ENCODE measurements at places on chromosomes 12 and 14.

- no peak for DNase-seq
Measured at GRCh38 chr12:22374508-22374907, 40.0 kb upstream of the ST8SIA1 start.

DNA sequence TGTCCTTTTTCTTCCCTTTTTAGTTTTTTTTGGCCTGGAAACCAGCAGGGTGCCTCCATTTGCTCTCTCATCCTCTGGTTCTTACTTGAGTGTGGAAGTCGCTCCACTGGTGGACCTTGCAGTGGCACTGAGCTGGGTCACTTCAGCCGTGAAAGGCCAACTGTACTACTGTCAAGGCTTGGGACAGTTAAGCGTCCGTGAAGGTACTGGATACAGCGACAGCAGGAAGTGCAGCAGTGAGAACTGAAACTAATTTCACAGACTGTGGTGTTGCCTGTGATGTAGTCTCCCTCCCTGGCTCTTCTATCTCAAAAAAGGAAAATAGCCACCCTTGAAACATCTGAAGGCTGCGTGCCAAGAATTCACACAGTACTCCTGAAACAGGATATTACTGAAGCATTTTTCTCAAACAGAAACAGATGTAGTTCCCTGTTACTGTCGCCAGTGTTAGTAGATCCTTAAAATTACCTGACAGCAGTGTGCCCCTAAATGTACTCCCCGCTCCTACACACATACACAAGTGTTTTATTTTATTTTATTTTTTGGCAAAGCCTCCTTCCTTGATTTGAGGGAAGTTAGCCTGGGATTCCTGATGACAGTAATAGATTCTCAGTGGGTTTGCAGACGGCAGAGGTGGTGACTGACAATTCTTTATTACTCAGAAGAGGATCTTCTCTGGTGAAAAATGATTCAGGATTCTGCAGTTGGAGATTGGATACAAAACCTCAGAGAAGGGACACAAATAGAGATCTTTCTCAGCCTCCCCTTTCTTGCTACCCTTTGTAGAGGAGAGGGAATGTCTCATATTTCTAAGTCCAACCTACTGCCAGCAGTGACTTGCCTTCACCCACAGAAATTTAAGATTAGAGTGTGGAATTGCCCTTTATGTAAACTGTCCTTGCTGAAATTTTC, 4.4 kb downstream of the SUSD6 start:
- peak; percentile 61 for DNase-seq

DNA sequence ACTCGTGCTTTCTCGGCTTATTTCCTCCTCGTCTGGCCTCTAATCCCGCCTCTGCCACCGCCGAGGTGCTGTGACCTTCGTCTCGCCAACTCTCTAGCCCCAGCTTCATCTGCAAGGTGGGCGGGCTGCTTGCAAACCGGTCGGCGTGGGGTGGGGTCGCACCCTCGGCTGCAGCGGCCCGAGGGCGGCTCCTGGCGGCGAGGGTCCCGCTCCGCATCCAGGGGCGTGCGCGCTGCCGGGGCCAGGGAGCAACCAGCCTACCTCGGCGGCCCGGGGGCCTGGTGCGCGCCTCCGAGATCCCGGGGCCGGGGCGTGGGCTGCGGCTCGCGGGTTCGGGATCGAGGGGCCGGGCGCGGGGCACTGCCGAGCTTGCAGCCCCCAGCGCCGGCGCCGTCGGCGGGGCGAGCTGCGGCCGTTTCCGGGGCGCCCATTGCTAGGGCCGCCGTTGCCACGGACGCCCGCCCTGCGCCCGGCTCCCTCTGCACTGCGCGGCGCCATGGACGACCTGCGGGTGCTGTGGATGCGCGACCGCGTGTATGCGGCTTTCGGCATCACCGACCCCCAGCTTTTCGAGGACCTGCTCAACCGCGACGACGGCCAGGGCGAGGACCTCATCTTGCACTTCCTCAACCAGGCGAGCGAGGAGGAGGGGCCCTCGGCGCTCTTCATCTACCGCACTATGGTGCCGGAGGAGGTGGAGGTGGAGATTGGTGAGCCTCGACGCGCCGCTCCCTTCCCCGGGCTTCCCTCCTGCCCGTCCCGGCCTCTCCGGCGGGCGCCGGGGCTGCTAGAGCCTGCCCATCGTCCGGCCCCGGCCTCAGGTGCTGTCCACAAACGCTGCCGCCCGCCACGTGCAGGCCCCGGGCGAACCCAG, at the start of gene DNAH10:
Gene DNAH10, plus strand, starts transcription at position 461 of the 874 bp plus-strand sequence. Its CDS starts 36 bp downstream, at position 497.
- DNase-seq: peak; percentile 55

DNA sequence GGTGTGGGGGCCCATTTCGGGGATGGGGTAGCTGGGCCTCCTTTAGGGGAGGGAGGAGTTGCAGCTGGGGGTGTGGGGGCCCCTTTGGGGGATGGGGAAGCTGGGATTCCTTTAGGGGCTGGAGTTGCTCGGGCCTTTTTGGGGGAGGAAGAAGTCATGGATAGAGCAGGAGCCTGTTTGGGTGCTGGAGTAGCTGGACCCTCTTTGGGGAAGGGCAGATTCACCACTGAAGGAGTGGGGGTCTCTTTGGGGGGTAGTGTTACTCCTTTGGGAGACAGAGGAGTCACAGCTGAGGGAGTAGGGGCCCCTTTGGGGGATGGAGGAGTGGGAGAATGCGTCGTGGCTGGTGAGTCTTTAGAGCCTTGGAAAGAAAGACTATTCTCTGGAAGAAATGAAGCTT, 6.5 kb downstream of the NACA start:
- no peak for DNase-seq

DNA sequence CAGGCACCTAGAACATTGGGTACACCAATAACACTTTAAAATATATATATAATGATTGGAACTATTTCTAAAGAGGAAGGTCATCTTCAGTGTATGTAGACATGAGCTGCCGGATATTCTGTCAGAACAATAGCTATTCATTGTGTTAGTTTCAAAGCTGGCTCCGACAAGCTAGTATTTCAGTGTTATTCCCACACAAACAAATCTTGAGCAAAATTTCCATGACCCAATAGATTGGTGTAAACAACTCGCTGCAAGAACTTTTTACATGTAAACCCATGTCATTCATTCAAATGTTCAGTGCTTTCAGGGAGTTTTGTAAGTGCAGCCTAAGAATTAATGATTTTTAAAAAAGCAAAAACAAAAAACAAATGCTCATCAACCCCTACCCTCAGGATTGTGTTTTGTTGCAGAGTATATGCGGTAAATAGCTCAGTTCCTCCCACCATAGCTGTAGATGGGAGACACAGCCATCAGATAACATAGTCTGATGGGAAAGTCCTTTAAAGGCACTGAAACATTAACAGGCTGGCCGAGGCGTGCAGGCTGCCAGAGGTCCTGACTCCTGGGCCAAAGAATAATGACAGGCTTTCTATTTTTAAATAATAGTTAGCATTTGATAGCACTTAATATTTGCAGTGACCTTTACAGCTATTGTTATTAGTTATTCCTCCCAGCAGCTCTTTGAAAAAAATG, 150.3 kb upstream of the ARHGAP5 start:
- no peak for DNase-seq

DNA sequence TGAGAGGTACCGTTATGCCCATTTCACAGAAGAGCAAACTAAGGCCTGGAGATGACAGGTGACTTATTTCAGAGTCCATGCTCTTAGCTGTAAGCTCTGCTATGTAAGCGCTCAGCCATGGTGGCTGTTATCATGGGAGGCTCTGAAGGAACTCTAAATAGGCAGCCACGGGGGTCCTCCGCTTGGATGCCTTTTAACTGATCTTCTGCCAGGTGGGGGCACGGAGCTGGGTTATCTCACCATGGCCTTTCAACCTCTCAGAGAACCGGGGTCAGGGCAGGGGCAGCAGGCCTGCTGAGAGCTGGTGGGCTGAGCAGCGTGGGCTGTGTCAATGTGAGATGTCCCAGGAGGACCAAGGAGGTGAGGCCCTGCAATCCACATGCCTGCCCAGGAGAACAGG, 49.7 kb upstream of the RBM19 start:
- DNase-seq: no peak

- no peak for DNase-seq
Measured at GRCh38 chr12:109926016-109926415, 25.9 kb downstream of the TCHP start.

GRCh38 chr12:112664569-112664968, 127.0 kb upstream of the RPH3A start:
- DNase-seq: peak; percentile 27

DNA sequence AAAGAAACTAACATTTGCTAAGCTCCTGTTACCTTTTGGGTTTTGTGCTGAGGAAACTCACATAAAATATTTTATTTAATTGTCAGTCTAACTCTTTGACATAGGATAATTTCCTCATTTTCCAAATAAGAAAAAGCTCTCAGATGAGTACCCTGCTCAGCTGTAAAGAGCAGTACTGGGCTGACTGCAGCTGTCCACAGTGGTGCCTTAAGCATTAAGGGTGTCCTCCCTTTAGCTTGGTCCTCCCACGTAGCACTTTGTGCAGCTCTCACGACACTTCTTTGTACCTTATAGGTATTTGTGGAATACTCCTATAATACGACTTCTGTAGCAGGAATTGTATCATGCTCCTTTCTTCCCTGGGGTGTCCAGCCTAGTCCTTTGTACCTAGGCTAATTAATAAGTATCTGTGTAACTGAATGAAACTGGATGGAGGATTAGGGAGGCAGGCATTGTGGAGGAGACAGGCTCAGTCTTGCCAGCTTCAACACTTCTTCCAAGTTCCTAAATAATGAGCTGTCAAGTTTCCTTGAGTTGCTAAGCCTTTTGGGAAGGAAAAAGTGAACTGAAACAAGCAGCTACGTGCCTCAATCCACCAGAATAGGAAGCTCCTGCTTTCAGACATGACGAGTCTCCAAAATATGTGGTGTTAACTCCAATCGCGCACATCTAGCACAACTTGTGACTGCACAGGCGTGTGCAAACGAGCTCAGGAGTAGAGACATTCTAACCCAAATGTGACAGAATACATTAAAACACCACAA, 123.0 kb downstream of the SLC38A4 start:
- no peak for DNase-seq

GRCh38 chr14:72646861-72647528, 246.9 kb downstream of the DPF3 start:
- DNase-seq: no peak

DNA sequence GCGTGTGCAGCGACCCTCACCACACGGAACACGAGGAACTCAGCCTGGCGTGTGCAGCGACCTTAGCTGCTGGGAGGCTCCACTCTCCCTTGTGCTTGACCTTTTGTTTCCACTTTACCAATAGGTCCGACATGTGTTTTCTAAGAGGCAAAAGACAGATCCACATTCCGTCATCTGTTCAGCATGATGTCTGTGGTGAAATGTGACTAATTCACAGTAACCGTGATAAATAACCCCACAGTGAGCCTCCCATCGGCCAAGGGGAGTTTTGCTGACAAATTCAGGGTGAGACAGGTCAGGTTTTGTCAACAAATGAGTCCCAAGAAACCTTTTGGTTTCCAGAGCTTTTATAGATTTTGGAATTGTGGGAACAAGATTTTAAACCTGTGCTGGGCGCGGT, 55.9 kb downstream of the MOK start:
- no peak for DNase-seq

GRCh38 chr14:92437729-92438285, 75.8 kb upstream of the RIN3 start:
- no peak for DNase-seq

GRCh38 chr14:33764876-33765650, 185.8 kb downstream of the EGLN3 start:
- no peak for DNase-seq

- DNase-seq: no peak
Measured at GRCh38 chr14:61416591-61416990, 95.2 kb downstream of the PRKCH start.

DNA sequence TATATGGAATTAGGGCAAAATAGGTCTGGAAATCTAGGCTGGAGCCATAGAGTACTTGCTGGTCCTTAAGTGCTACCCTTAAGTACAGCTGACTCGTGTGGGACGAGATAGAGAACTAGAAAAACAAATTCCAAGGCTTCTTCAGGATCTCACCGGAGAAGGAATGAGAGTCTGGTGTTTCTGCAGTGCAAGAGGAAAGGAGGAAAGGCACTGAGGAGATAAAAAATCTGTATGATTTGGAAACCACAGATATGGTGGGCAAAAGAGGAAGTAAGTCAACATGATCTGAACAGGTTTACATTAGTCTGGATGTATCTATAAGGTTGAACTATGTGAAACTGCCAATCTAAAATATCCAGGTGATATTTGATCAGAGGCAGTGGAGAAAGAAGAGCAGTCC, 134.4 kb upstream of the SOX5 start:
- DNase-seq: no peak

DNA sequence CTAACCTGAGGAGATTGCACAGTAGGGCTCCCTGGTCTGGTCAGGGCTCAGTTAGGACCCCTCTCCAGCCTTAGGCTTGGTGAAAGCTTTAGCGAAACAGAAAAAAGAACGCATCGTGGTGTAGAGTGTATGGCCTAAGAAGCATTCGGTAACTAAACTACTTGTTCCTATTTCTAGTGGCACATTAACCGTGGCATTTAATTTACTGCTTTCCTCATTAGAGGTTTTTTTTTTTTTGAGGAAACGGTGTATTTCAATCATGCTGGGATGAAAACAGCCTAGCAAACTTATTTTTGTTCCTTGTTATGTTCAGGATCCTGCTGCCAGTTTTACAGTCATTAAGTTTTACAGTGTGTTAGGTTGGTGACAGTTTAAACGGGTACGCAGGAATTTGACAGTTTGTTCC, 518 bp upstream of the OSBPL8 start:
- no peak for DNase-seq

GRCh38 chr12:121793440-121793837, at the start of gene RHOF:
Gene RHOF, minus strand, starts transcription at chr12:121793688. Its CDS starts 55 bp downstream, at chr12:121793633.
- peak; percentile 83 for DNase-seq

DNA sequence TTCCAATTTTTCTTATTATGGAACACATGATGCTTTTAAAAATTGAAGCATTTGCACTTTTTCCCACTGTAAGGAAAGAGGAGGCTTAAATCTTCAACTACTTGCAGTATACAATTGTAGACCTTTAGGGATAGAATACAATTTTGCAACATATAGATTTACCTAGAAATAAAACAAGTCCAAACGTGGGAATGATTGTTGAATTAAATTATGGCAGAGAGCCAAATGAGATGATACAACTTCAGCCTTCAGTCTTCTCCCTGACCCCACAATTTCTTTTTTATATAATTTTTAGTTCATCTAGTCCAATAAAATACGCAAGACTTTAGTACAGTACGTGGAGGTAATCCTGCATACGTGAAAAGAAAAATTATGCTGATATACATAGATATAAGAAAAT, 666.5 kb downstream of the SLC16A7 start:
- DNase-seq: no peak

DNA sequence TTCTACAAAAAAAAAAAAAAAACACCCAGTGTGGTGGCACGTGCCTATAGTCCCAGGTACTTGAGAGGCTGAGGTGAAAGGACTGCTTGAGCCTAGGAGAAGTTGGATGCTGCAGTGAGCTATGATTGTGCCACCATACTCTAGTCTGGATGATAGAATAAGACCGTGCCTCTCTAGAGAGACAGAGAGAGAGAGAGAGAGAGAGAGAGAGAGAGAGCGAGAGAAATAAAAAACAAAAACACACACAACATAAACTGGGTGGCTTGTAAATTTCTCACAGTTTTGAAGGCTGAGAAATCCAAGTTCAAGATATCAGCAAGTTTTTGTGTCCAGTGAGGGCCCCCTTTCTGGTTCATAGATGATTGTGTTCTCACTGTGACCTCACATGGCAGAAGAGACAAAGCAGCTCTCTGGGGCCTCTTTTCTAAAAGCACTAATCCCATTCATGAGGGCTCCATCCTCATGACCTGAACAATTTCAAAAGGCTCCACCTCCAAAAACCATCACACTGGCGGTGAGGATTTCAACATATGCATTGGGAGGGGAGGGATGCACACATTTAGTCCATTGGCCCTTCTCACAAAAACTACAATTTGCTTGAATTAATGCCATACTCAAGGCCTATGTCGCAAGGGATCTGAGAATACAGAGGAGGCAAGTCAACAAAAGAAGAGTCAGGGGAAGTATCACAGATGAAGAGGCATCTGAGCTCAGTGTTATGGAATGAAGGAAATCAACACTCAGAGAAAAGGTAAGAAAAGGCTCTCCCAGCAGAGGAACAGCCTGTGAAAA, 94.9 kb downstream of the PPM1H start:
- DNase-seq: no peak
